ENCODE measurements at places on chromosomes 16 and 17.
A peak's percentile ranks its signal among the peaks of the same experiment; 100 is the strongest.

DNA sequence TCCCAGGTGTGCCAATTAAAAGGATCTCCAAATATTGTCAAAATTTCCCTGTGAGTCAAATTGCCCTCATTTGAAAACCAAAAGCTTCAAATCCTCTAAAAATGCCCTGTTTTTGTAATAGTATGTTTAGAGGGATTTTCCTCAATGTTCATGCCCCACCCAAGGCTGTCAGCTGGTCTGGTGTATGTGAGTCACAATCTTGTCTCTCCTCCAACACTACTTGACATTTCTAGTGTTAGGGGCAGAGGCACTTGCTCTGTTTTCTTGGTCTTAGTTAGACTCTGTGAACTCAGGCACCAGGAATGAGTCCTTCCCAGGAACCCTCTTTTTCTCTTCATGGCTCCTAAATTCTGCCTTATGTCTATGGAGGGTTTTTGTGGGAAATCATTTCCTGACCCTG lies 634.8 kb downstream of the KCNJ2 start:
- DNase-seq: no peak

GRCh38 chr17:5123343-5124124 lies 7.7 kb downstream of the USP6 start:
- no peak for DNase-seq

DNA sequence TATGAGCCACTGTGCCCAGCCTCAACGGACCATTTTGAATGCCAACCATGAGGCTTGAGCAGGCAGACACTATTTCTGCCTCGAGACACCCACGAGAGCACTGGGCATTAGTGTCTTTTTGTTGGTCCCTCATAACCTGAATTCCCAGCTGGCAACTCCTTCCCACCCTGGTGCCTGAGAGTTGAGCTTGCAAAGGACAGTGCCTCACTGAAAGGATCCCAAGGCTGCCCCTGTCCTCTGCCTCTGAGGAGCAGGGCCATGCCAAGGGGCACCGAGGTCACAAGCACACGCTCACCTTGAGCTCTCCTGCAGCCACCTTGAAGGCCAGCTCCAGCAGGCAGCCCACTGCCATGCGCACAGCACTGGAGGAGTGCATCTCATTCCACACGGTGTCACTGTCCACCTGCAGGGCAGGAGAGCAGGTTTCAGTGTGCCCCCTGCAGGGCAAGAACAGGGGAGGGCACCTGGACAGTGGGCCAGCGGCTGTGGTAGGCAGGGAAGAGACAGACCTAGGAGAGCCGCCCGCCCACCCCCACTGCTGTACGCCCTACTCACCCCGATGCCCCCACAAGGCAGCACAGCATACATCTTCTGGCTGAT lies 12.8 kb downstream of the G6PC3 start:
- peak; percentile 64 for DNase-seq

GRCh38 chr16:4870138-4870671 lies 22.9 kb downstream of the UBN1 start:
- DNase-seq: no peak

GRCh38 chr16:414395-415169 lies 10.9 kb upstream of the RAB11FIP3 start:
- DNase-seq: no peak

DNA sequence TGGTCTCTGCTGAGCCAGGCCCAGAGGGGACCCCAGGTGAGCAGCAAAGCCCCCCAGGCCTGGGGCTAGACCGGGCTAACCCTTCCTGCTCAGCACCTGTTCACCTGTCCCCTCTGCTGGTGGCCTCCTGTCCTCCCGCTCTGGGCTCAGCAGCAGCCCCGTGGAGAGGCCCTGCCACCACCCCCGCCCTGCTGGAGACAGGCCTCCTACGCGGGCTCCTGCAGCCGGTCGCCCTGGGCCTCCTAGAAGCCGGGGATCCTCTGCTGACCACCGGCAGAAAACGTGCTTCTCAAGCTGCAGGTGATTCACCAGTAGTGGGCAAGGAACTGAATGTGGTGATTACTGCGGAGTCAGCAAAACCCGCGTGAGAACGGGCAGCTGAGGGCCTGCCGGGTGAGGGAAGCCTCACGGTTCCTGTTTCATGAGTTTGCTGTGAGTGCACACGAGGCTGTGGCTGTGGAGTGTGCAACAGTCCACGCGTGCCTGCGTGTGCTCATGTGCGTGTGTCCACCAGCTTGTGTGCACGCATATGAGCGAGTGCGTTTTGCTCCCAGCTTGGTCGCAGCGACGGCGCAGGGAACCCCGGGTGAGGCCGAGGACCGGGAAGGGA lies 792 bp downstream of the SECTM1 start:
- DNase-seq: peak; percentile 52

DNA sequence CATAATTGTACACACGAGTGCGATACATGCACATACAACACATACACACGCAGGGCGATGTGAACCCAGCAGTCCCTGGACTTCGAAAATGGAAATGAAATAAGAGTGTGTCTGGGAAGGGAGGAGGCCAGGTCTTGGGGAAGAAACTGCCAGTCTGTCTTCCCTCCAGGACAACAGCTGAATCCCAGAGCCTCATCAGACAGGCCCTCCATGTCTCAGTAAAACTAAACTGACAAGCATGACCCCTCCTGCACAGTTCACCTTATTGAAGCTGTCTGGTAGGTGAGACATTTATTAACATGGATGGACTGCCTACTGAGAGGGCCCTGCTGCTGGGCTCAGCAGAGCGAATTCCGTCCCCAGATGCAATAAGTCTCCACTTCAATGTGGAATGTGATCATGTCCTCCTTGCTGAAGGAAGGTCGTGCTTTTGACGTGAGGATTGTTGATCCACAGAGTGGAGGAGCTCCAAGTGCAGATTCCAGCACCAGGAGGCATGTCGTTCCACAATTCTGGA lies 117.4 kb downstream of the SOX9 start:
- DNase-seq: no peak

DNA sequence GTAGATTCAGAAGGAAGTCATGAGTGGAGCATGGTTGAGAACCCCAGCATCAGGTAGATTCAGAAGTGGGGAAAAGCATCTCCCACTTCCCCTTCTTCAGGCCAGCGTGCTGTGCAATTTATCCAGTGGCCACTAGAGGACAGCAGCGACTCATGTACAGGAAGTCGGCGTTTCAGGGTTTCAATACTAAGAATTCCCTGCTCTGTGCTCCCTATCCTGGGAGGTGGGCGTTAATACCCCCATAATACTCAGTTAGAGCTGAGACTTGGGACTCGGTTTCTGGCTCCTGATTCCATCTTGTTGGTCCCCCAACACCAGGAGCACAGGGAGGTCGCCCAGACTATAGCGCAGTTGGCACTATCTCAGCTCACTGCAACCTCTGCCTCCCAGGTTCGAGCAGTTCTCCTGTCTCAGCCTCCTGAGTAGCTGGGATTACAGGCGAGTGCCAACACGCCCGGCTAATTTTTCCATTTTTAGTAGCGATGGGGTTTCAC lies 75.3 kb upstream of the AMZ2 start:
- DNase-seq: peak; percentile 83

DNA sequence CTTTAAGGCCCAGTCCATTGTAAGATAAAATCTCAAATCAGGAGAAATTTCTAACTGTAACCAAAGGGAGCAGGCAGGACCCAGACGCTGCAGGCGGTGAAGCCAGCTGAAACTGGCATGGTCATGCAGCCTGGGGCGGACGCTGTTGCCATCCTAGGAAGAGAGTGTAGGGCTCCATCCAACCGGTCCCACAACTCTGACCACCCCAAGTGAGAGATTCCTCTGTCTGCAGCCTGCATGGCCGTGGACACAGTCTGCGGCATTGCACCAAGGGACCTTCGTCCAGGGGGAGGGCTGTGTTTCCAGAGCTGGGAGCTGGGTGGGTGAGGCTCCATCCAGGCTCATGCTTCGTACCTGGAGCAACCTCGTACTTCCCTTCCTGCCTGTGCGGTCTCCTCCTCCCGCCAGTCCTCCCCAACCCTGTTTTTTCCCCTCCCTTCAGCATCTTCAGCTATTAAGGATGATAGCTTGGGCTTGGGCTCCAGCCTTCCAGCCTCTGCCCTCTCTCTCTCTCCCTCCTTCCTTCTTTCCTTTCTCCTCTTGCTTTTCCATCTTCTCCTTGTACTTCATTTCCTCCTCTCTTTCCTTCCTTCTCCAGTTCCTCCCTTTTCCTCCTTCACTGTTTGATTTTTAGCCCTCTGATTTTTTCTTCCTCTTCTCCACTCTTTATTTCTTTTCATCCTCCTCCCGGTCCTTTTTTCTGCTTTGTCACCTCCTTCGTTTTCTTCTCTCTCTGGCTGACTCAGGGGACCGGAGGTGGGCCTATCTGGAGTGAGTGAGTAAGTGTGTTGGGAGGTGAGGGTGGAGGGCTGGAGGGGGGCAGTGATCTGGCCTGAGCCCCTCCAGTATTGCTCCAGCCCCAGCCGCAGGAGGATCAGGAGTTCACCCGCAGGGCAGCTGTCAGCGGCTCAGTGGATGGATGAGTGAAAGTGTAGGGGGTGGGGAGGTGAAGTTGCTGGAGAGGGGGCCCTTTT lies 17.0 kb upstream of the LHX1 start:
- no peak for DNase-seq

GRCh38 chr17:58329810-58330537 lies 1.4 kb upstream of the TSPOAP1 start:
- DNase-seq: peak; percentile 82

- no peak for DNase-seq
Observed at GRCh38 chr17:36128411-36128978, 24.9 kb downstream of the CCL4 start.

- no peak for DNase-seq
Observed at GRCh38 chr17:74971842-74972106, 785 bp downstream of the HID1 start.

DNA sequence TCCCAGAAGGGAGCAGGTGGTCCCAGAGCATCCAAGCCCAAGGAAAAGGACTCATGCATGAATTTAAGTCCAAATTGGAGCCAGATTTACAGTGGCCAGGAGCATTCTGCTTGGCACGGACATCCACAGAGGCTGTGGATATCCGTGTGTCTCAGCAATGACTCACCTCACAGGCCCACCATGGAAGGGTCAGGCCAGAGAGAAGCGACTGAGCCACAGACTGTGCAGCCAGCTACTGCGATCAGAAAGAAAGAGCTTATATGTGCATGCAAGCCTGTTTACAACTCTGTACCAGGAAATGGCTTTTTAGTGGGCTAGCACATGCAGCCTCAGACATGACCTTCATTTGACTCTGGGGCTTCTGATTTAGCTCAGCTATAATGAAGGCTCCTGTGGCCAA lies 231.0 kb downstream of the C16orf95 start:
- DNase-seq: no peak

DNA sequence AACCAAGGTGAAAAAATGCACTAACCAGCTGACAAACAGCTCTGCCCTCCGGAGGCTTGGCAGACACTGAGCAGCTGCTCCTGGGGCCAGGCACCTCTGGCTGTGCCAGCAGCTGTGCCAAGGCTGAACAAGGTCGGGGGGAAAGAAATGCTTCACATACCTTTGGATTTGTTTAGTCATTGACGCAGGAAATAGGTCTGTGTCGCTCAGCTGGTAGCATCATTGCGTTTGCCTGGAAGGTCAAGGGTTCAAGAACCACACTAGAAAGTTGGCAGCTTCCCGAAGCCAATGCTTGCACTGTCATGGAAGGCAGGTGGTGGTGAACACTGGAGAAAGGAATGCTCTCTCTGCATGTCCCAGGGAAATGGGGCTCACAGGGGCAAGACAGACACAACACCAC lies 63.5 kb downstream of the PCTP start:
- DNase-seq: no peak

GRCh38 chr17:35588196-35588920 lies 1.2 kb downstream of the AP2B1 start:
- DNase-seq: peak; percentile 44
